ENCODE measurements at places on chromosomes 5 and 9.
A peak's percentile ranks its signal among the peaks of the same experiment; 100 is the strongest.

DNA sequence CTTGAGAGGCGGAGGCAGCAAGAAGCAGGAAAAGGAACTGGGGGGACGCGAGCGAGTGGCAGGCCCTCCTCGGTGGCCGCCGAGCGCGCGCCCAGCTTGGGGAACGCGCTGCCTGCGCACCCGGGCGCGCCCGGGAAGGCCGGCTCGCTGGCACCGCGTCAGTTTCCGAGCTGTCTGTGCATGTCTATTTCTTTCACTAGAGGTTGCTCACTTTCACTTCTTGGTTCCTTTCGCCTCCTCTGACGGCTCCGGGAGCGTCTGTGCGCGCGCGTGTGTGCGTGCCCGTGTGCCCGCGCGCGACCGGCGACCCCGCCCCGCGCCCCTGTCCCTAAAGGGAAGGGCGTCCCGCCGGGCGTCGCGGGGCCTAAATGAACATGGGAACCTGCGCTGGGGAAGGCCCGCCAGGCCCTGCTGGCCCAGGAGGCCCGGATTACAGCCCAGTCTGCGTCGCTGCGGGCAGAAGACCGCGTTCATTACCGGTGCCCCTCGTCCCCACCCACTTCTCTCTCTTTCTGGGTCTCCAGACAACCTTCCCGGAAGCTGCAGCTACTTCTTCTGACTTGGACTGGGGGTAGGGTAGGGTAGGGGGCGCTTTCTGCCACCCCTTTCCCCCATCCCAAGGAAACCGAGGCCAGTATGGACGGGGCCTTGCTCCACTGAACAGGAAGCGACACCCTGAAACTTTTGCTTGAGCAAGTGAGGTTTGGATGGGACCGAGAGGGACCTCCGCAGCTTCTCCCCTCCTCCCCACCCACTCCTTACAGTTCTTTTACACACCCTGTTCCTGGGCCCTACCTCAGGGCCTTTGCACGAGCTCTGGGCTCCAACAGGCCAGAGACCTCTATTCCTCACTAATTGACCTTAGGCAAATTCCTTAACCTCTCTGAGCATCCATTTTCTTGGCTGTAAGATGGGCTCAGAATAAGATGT is 205.8 kb upstream of the IER5L start:
- DNase-seq, result peak; percentile 70

- DNase-seq, result no peak
These were observed 315.7 kb downstream of the MAT2B start for GRCh38 chr5:163821142-163821541.

- no peak for DNase-seq
These were observed 4.0 kb upstream of the PTPDC1 start for GRCh38 chr9:94080249-94080648.

GRCh38 chr9:93501406-93501805 is 48.0 kb upstream of the FAM120AOS start:
- DNase-seq, result no peak

DNA sequence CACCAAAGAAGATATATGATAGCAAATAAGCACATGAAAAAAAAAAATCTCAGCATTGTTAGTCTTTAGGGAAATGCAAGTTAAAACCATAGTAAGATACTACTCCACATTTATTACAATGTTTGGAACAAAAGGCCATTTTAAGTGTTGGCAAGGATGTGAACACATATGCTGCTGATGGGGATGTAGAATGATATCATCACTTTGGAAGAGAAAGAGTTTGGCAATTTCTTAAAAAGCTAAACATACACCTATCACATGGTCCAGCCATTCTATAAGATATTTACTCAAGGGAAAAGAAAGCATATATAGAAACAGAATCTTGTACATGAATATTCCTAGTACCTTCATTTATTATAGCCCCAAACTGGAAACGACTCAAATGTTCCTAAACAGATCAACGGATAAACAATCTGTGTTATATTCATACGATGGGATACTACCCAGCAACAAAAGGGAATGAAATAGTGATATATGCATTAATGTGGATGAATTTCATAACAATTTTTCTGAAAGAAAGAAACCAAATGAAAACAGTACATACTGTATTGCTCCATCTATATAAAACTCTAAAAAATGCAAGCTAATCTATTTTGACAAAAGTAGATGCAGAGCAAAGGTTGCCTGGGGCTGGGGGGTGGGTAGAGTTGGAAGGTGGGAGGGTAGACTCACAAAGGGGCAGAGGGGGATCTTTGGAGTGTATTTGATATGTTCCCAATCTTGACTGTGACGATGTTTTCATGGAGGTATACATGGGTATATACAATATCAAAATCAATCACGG is 45.7 kb upstream of the SMAD5 start:
- no peak for DNase-seq

DNA sequence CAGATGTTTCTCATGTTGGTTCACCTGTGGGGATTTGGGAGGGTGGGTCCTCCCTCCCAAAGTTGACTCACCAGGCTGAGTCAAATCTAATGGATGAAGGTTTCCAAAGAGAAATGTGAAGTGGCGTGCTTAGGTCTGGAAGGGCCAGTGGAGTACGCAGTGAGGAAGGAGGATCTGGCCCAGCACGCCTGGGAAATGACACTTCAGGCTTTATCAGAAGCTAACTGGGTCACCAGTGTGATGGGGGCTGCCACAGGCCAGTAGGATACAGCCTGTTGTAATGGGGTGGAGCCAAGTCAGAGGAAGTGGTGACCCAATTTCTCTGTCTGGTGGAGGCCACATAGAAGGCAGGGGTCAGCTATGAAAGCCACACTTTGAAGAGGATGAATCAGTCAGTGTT is 18.0 kb downstream of the POLR1E start:
- DNase-seq, result no peak

DNA sequence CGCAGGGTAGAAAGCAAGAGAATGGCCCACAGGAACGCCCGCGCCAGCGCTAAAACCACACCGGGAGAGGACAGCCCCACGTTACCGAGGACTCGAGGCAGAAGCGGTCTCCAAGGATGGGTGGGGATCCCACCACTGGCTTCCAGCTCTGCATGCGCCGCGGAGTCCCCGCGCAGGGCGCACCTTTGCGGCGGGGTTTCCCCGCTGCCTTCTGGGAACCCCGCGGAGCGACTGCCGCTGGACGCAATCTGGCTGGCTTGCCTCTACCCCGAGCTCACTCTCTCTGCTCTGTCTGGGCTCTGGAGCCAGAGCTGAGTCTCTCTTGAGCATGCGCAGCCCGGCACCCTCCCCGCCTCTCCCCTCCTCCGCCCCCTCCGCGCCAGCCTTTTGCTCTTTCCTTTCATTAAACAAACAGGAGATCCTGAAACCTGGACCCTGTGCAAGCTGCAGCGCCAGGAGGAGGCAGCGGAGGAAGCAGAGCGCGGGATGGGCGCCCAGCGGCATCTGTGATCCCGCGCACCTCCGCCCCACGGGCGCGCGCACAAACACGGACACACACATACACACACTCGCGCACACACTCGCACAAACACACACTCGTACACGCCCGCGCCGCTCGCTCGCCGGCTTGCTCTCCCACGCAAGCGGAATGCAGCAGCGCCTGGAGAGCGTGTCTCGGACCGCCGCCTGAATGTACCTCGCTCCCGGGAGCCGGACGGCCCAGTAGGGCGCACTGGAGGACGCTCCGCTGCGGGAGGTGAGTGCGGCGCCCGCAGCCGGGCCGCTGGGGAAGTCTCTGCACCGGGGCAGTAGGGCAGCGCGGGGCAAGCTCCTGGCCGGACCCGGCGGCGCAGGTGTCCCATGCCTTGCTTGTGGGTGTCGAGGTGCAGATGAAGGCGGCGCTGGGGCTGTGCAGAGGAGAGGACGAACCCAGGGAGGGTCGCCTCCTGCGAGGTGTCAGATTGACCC is at the start of gene PLPPR1:
TSS of gene PLPPR1 (plus strand) at position 382 of the 969 bp plus-strand sequence.
- no peak for DNase-seq

- no peak for DNase-seq
These were observed 53.5 kb upstream of the COL15A1 start for GRCh38 chr9:98890256-98890655.

- DNase-seq, result no peak
These were observed 34.1 kb upstream of the TNFAIP8 start for GRCh38 chr5:119321569-119322311.

DNA sequence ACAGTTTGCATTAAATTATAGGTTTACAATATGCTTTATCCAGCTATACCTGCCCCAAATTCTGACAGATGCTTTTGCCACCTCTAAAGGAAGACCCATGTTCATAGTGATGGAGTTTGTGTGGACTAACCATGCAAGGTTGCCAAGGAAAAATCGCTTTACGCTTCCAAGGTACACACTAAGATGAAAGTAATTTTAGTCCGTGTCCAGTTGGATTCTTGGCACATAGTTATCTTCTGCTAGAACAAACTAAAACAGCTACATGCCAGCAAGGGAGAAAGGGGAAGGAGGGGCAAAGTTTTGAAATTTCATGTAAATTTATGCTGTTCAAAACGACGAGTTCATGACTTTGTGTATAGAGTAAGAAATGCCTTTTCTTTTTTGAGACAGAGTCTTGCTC is 41.0 kb downstream of the FXN start:
- DNase-seq, result no peak
